ENCODE measurements at places on chromosomes 1 and 21. TPM values are rescaled to one million over a fixed set of nuclear protein-coding genes. Genes with fewer than 3 reads are reported as not detected.

DNA sequence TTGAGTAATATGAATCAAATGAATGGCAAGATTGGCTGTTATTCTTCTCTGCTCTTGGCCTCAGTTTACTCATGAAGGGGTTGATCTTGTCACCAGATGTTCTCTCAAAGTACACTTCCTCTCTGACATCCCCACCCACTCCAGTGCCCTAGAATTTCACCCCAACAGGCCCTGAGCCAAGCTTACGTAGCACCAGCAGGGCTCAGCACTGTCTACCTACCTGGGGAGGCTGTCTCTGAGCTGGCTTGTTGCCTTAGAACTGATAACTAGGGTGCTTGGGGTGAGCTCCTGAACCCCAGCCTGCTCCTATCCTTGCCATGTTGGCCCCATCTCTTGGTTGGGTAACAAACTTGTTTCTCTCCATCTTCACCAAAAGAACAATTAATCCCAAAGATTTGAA, 159.1 kb upstream of the USP24 start:
- no peak for DNase-seq
- peaks cover 7% of the 10 kb centered on the region for H3K4me1 ChIP-seq
- no peak overlapping the region for H3K4me3 ChIP-seq
- no peaks in the 10 kb centered on the region for H3K36me3 ChIP-seq
- H3K27ac ChIP-seq = no peak overlapping the region

DNA sequence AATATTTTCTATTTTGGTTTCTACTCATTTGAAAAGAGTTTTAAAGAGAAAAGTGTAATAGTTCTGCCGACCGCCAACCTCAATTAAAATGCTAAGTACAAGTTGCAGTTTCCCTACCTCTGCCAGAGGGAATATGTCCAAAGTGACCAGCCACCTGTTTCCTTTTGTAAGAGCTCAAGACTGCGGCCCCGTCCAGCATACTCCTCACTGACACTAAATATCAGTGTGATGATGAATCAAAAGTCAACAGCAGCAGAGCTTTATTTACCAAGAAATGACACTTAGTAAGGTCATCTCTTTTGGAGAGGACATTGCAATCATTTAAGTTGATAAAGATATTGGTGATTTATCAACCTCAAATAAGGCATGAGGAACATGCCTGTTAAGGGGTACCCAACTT, 57.4 kb upstream of the NRIP1 start:
- no peaks in the 10 kb centered on the region for H3K36me3 ChIP-seq
- H3K27ac ChIP-seq = no peak overlapping the region
- no peaks in the 10 kb centered on the region for H3K4me1 ChIP-seq

GRCh38 chr1:230216896-230217295, 149.9 kb downstream of the GALNT2 start:
- H3K36me3 ChIP-seq = peaks cover 6% of the 10 kb centered on the region
- no peak overlapping the region for H3K27ac ChIP-seq
- no peak for DNase-seq
- H3K4me3 ChIP-seq = no peak overlapping the region
- H3K27me3 ChIP-seq = no peaks in the 10 kb centered on the region
- peaks cover 28% of the 10 kb centered on the region for H3K4me1 ChIP-seq

DNA sequence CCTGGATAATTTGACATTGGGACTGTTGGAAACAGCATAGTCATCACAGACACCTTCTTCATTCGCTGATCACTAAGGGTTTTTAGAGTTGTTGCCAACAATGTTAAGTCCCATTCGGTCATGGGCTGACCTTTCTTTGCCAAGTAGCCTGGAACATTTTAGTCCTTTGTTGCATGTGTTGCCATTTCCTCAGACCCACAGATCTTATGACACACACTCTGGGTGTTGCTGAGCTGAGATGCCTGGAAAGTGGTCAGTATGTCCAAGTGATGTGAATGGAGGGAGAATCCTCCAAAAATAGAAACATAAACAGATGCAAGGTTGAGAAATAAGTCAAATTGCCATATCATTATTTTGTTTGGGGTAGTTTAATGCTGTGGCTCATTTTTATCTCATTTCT, 61.5 kb upstream of the GJA5 start:
- H3K4me3 ChIP-seq = no peak overlapping the region
- peaks cover 1% of the 10 kb centered on the region for H3K27me3 ChIP-seq
- no peak overlapping the region for H3K27ac ChIP-seq
- DNase-seq = no peak

GRCh38 chr1:182570611-182570970, 18.5 kb downstream of the RNASEL start:
- H3K27me3 ChIP-seq = peaks cover 1% of the 10 kb centered on the region
- no peak overlapping the region for H3K27ac ChIP-seq
- no peaks in the 10 kb centered on the region for H3K4me1 ChIP-seq
- peaks cover 4% of the 10 kb centered on the region for H3K36me3 ChIP-seq
- no peak overlapping the region for H3K4me3 ChIP-seq

Gene KRTAP19-3
- total RNA-seq = not detected

Gene OLFM3
- total RNA-seq = not detected
